NCI-H774 (cell line): ENCODE measurements at places on chromosomes 3 and 15.

DNA sequence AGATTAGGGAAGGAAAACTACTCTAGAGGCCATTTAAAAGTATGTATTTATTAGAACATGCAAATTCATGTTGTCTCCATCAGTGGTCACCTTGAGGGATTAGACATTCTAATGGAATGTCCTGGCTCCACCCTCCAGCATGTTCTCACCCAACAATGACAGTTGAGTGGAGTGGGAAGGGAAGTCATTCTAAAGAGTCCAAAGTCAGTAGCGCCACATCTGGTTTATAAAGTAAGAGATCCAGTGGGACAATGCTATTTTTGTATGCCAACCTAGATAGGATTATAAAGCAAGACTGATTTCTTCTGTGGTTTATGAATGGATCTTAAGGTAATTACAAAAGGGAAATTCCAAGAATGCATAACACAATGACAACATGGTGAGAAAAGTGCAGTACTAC is 33.3 kb downstream of the SLC24A1 start:
- DNase-seq, result no peak

DNA sequence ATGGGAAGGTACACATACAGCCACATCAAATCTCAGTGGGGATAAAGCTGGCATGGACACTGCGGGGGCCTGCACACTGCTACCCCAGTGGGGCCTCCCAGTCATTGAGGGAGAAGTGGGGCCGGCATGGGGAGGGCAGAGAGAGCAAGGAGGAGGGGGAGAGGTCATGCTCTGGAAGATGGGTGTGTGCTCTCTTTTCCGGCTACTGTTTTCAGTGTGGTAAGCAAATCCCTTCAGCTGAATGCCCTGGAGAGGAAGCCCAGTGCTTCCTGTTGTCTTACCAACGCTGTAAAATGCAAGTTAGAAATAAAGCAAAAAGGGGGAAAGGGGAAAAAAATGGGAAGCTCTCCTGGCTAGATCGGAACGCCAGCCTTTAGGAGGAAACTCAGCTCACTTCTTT is 30.8 kb downstream of the NRROS start:
- no peak for DNase-seq

DNA sequence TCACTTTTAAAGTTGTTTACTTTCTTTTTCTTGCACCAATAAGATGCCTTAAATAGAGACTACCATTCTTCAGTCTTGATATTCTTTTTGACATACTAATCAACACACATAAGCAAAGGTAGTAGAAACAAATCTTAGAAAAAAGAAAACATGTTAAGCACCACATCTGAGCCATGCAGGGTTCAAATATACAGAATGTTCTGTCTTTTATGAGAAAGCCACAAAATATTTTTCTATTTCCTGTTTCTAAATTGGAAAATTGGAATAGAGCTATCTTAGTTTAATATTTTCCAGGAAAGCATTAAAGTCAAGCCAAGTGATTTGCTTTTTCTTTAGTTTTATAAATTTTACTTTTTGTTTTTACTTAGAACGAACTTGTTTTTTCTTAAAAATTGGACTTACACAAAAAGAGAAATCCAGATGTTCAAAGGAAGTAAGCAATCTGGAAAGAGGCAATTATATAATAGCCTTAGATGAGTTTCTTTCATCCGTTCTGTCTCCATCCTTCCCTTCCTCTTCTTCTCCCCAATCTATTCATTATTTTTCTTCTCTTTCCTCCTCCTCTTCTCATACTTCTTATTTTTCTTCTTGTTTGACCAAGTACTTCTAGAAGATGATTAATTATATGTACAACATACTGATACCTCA is 731.7 kb downstream of the SQOR start:
- DNase-seq, result no peak

DNA sequence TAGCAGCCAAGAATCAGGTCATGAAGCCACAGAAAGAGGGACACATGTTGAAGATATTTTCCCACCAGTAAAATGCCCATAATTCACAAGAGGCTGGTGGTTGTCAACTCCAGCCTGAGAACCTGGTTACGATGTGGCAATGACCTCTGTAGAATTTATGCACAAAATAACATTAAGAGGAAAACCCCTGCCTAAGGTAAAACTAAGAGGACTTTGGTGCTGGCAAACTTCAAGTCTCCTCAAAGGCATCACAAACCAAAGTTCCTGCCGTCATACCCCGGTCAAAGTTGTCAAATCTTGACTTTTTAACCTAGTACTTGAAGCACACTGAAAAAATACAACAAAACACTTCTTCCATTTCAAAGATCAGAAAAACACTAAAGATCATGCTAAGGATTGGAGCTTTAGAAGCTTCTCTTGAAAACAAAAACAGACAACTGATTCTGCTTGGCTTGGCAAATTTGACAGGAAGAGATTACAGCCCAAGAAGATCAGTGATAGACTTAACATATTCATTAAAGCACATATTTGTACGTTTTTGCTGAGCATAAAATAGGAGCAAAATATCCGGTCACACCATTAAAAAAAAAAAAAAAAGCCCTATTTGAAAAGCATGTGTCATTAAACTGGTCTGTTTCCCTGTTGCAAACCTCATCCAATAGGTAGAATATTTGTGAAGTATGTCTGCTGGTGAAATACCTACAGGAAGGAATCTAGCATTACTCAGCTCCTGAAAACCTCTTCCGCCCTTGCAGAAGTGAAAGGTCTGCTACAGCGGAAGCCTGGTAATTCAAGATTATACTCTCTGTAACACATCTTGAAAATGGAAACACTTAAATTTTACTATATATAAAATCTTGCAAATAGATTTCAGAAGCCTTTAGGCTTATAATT is 22.8 kb downstream of the EIF4E3 start:
- DNase-seq, result no peak

DNA sequence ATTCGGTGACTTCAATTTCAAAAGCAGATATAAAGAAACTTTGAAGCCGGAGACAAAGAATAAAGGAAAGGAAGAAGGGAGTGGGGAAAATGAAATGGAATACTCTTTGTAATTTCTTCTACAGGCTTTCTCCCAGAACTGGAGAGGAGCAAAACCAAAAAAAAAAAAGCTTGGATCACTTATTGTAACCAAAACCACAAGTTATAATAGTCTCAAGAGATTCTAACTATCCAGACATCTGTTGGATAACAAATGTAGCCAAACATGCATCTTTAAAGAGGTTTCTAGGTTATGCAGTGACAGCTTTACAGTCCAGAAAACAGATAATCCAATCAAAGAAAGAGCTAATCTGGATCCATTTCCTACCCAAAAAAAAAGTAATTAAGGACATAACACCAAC is 36.2 kb downstream of the VGLL3 start:
- DNase-seq, result no peak

DNA sequence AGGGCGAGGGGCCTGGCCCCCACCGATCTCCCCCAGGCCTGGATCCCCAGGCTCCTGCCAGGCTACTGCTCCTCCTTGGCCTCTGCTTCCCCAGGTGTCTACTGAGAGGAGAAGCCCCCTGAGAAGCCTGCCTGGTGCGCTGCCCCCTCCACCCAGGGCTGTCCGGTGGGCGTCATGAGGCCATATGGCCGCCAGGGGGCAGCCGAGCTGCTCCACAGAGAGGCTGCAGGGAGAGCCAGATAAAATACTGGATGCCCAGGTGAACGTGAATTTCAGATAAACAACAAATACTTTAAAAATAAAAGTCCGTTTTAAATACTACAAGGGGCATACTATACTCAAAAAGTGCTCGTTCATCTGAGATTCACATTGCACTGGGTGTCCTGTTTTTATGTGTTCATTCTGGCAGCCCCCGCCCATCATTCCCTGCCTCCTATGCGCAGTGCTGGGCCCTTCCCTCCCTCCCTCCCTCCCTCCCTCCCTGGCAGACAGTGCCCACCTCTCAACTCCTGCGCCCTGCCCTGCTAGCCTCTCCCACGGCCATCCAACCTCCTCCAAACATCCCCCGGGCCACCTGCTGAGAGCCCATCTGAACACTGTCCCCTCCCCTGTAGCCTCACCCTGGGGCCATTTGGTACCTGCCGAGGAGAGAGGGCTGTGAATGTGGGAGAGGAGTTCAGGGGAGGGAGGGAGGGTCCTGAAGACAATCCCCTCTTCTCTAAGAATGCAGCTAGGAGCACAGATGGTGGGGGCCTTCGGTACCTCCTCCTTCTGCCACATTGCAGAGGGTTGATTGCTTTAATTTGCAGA is 29.6 kb downstream of the PSTPIP1 start:
- DNase-seq, result peak; percentile 32

GRCh38 chr3:8538913-8539312 is 37.3 kb downstream of the LMCD1 start:
- no peak for DNase-seq

GRCh38 chr3:80068459-80068858 is 300.7 kb upstream of the ROBO1 start:
- DNase-seq, result no peak

DNA sequence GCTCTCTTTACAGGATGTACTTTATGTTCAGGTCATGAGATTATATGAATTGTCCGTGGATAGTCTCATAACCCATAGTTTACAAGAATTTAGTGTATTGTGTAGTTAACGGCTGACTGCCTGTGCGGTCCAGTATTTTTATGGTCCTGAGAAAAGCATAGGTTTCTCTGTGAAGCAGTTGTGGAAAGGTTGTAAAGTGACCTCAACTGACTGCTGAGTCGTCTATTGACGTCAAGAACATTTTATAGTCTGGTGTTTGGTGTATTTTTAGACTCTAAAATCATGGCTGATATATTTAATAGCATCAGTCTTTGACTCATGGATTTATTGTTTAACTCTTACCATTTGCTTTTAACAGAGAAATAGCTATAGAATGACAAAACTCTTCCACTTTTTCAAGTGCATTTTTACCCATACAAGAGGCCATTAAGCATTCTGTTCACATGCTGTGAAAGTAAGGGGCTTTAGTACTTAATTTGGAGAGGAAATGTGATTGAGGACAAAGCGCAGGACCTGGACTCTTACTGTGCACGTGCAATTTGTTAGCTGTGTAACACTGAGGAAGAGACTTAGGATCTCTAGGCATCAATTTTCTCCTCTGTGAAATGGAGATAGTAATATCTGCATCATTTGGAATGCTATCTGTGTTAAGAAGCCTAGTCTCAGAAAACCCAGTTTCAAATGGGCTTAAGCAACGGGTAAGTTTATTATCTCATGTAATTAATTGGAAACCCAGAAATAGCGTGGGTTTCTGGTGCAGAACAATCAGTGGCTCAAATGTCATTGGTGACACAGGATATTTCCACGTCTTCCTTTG is 240.8 kb downstream of the NFKBIZ start:
- no peak for DNase-seq

DNA sequence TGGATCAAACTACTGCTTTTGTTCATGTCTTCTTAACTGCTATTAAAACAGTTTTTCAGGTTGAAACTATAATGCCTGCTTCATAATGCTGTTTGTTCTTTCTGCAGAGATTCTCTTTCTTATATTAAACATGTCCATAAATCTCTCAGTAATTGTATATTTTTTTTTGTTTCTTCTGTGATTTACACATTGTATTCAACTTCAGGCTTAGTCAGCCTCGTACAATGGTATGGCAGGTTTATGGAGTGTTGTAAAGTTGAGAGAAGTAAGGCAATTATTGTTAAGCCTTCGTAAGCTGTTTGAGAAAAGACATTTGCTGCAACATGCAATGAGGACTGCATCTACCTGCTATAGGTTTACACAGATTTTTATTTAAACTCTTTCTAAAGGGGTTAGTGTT is 977.1 kb downstream of the DIPK2A start:
- no peak for DNase-seq

- no peak for DNase-seq
Observed at GRCh38 chr15:48929661-48930060, 34.1 kb downstream of the SHC4 start.

DNA sequence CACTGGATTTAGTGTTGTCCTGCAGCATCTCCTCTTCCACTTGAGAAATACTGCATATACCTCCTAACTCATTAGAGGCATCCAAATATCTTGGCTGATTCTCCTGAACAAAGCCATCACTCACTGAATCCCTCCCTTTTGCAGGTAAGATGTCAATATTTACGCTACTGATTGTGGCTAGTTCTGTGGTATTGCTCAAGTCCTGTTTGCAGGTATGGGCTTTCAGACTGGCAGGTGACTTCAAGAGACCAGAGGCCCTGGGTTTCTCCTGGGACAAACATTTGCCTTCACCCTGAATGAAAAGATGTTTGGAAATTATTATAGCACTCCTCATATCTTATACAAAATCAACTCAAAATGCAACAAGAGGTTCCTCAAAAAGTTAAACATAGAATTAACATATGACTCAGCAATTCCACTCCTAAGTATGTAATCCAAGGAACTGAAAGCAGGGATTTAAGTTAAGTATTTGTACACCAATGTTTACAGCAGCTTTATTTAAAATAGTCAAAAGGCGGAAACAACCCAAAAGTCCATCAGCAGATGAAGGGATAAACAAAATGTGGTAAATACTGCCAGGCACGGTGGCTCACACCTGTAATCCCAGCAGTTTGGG is 18.6 kb downstream of the NEK4 start:
- no peak for DNase-seq

DNA sequence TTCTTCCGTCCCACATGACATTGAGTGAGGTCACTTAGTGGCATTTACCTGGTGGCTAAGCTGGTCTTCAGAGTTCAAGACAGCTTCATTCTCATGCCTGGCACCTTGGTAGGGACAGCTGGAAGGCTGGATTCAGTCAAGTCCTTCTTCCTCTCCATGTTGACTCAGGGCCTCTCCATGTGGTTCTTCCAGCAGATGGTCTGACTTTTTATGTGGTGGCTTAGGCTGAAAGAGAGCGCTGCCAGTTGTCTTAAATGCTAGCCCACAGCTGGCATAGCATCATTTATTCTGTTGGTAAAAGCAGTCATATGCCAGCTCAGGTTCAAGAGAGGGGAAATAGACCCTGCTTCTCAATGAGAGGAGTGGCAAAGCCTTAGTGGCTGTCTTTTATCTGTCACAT is 53.0 kb upstream of the CTDSPL start:
- no peak for DNase-seq

GRCh38 chr3:149442851-149443544 is 31.5 kb upstream of the TM4SF4 start:
- DNase-seq, result peak; percentile 13

- DNase-seq, result no peak
Observed at GRCh38 chr3:55482496-55483195, 4.5 kb downstream of the WNT5A start.
